ENCODE measurements at places on chromosomes 5 and 9.
A peak's percentile ranks its signal among the peaks of the same experiment; 100 is the strongest.

DNA sequence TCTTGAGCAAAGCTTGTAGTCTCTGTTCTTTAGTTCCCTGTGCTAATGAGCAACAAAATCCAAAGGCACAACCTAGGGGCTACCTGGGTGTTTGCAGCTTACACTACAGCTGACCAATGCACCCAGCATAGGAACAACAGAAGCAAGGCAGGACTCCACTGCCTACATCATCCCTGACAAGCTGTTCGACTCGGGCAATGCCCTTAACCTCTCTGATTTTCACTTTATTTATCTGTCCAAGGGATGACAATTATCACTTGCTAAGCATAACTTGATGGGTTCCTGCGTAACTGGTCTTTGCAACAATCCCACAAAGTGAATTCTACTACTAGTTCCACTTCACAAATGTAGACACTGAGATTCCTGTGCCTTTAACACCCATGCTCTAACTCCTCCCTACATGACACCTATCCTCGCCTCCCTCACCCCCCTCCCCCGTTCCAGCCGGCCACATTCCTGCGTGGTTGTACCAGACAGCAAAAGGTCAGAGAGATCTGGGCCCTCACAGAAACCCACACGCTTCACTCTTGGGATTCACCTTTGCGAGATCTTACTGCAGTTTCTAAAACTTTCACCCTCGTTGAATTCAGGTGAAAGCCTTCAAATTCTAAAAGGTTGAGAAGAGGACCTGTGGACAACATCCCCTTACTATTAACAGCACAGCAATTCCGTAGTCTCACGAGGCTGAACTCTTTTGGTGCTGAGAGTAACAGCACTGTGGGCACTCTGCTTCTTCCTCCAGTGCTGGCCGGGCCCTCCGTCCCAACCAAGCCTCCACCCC is 995 bp downstream of the IPPK start:
- DNase-seq: no peak

DNA sequence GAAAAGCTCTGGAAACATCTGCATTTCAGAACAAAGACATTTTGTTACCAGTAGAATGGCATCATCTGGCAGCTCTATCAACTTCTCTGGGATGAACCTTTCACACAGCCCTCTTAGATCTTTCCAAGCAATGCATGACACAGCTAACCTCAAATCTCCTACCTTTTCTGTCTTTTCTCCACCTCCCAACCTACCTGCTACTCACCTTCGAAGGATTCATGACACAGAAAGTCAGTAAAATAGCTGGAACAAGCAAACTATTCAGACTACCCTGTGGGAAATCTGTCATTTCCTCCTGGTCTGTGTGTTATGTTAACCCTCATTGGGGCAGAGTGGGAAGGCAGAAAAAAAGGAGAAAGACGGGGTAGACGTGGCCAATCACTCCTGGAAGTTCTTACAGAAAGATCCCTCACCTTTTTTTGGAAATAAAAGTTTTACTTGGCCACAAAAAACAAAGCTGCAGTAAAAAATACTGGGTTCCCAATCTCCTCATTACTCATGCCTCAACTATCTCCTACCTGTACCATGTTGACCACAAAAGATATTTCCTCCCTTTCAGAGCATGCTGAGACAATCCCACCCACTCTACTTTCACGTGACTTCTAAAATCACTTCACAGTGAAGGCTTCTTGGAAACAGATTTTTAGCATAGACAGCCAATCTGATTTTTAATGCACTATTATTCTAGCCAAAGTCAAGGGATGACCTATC is 362.1 kb upstream of the RFX3 start:
- DNase-seq: no peak

- DNase-seq: no peak
Measured at GRCh38 chr5:105670596-105670995, 2000.1 kb downstream of the EFNA5 start.

GRCh38 chr5:108650997-108651396 is 96.7 kb upstream of the FER start:
- no peak for DNase-seq

DNA sequence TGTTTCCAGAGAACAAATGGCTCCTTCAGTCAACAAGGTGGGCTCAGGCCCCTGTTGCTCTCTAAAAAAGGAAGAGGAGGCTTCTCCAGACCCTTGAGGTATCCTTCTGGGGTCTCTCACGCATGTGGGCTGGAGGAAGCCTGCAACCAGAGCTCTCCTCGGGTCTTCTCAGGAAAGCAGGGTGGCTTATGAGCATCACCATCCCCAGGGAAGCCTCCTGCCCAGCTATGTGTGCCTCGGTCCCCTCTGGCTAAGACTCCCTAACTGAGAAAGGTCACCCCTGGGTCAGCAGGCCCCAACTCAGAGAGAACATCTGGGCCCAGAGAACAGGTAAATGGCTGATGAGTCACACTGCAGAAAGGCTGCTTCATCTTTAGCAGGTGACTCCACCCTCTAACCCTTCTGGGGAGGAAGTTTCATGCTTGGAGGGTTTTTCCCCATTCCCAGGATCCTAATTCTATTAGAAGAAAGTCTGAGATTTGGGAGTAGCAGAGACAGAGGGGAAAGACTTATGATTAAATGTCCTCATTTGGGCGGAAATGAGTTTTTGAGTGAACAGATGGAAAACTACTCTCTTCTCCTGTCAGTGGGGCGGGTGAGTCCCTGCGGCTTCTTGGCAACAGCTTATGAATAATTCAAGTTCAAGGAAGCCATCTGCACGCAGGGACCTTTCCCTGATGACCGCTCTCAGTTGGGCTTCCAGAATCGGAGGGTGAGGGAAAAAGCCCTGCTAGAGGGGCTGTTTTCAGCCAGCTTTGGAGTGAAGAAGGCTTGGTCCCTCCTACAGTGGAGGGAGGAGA is 41.9 kb downstream of the TGFBI start:
- no peak for DNase-seq

DNA sequence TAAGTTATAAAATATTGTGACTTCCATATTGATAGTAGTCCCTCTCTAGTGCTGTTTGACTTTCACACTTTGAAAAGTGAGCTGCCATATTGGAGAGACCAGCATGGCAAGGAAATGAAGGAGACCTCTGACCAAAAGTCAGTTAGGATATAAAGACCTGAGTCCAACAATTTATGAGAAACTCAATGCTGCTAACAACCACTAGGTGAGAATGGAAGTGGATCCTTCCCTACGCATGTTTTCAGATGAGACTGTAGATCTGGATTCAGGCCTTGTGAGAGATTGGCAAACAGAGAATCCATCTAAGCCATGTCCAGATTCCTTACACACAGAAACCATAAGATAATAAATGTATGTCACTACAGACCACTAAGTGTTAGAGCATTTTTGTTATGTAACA is 81.6 kb downstream of the CTNND2 start:
- DNase-seq: no peak

GRCh38 chr5:67199859-67200258 is 3.3 kb upstream of the CD180 start:
- DNase-seq: no peak

GRCh38 chr5:80739057-80739456 is 84.3 kb upstream of the DHFR start:
- DNase-seq: no peak

DNA sequence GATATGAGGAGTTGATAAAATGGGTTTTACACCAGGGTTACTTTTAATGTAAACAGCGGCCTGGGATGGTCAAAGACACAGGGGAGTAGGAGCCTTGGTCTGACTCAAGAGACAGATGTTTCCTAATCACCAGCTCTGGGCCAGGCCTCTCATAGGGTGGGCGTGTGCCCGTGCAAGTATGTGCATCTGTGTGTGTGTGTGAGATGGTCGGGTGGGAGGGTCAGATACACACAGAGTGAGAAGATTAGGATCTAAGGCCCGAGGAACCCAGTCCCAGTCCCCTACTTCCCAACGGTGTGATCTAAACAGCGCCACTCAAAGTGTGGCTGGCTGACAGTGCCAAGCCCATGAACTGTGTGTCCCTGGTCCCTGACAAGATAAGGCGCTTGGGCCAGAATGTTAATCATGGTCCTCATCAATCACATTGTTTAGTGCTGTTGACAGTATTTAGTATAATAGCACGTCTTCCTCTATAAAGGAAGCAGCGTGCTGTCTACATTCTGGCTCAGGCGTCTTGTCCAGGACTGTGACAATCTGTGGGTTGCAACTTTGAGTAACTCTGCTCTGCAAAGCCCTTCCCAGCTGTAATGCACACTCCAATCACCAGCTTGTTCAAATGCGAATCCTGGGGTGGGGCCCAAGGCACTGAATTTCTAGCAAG is 173.7 kb downstream of the DAB2IP start:
- DNase-seq: no peak

DNA sequence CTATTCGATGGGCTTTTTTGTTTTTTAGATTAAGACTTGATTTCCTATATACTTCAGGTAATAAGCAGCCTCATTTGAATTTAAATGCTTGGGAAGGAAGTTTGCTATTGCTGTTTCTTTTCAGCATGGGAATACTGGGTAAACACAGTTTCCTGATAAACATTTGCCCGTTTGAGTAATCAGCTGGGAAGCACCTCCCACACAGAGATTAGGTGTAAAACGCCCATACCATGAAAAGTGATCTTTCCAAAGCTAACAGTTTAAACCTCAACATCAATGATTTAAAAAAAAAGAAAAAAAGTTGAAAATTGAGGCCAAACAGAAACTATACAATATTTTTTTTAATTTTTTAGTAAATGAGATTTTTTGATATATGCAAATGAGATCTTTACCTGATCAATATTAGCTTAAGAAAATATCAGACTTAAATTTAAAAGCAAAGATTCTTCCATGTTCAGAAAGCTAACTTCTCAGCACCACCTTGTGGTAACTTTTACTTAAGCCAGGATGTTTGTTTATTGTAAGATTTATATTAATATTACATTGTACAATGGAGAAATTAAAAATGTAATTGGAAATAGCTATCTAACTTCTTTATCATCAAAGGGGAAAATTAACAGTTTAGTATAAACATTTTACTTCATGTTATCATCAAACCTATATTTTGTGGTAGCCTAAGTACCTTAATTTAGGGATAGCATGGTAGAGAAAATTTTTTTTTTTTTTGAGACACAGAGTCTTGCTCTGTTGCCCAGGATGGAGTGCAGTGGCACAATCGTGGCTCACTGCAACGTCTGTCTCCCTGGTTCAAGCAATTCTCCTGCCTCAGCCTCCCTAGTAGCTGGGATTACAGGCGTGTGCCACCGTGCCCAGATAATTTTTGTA is 39.8 kb downstream of the F2RL2 start:
- no peak for DNase-seq

DNA sequence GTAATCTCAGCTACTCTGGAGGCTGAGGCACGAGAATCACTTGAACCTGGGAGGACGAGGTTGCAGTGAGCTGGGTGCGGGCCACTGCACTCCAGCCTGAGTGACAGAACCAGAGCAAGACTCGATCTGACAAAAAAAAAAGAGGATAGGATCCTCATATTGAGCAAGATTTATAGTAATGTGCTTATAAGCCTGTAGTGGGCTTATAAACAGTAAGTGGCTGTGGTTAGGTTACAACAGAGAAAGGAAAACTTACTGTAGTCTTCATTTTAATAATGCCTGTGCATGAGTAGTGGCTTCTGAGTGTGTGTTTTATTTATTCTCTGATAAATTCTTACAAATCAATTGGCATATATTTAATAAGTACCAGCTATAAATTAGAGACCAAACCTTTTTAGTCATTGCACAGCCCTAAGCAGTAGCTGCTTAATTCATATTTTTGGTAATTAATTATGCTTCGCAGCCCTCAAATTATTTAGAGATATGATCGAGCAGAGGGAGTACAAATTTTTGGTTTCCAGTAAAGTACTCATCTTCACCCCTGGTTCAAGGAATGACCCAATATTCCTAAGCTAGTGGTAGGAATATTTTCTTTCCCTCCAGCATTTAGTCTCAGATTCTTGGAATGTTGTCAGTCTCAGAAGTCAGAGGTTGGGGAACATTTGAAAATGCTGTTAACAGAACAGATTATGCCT is 73.8 kb upstream of the KLF9 start:
- DNase-seq: no peak

- no peak for DNase-seq
Measured at GRCh38 chr5:29150840-29151239, 2042.6 kb upstream of the CDH6 start.

- DNase-seq: peak; percentile 98
Measured at GRCh38 chr5:147483961-147484707, 25.7 kb downstream of the DPYSL3 start.

- no peak for DNase-seq
Measured at GRCh38 chr9:80012557-80013330, 441.0 kb downstream of the TLE4 start.

- DNase-seq: no peak
Measured at GRCh38 chr5:127839496-127840197, 136.5 kb downstream of the CCDC192 start.

GRCh38 chr9:81539317-81539716 is 150.0 kb downstream of the TLE1 start:
- DNase-seq: no peak

- no peak for DNase-seq
Measured at GRCh38 chr5:140242890-140243585, 59.9 kb downstream of the PFDN1 start.

- no peak for DNase-seq
Measured at GRCh38 chr5:27217977-27218376, 179.6 kb upstream of the CDH9 start.

GRCh38 chr9:129111528-129112151 is 425 bp downstream of the PTPA start:
- DNase-seq: no peak

- no peak for DNase-seq
Measured at GRCh38 chr5:143063175-143063970, 293.2 kb downstream of the ARHGAP26 start.

- DNase-seq: no peak
Measured at GRCh38 chr9:123982535-123982934, 29.0 kb upstream of the LHX2 start.
